RKO (cell line): ENCODE measurements at places on chromosomes 4 and X.

DNA sequence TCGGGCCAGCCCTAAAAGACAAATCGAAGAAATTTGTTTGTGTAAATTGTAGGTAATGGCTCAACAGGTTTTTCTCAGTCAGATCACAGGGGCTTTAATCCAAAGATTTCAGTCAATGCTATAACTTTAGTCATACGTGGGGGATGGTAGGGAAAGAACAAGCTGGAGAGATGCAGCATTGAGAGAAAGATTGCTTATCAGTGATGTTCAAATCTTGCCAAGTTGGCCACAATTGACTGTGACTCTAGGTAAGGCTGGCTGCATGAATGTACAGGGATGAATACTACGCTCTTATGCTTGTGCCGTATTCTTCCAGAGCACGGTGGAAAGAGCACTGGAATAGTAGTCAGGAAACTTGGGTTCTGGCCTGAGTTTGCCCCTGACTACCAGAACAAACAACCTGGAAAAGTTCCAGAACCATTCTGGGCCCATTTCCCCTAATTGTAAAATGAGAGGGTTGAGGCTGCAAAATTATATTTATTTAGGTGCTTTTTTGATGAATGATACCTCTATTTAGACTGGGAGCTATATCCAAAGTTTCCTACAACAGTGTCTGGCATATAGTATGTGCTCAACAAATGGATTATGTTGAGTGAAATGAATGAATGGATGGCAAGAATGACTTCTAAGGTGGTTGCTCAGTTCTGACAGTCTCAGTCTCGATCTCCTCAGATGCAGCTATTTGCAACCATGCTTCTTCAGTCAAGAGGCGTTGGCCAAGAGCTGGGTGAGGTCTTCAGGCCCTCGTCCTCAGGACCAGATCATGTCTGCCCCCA is 44.4 kb downstream of the TSC22D3 start:
- no peak for DNase-seq

DNA sequence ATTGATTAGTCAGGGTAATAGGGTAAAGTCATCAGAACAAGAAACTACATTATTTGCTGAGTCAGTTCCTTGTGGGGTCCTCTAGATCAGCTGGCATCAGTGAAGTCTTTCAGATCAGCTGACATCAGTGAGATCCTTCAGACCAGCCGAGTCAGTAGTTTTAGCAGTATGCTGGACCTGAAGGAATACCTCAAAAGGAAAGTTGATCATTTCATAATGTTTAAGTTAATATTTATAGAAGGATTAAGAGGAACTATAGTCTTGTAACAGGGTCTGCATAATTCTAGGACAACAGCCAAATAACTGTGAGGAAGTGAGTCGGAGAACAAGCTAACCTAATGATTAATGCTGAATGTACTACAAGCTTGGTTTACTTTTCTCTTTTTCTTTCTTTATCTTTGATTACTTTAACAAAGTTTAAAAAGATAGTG is 958 bp upstream of the UGT2B7 start:
- DNase-seq, result peak; percentile 62

- DNase-seq, result no peak
Observed at GRCh38 chr4:107665001-107665400, 55.0 kb downstream of the PAPSS1 start.

- no peak for DNase-seq
Observed at GRCh38 chrX:11664211-11665167, 1.2 kb downstream of the ARHGAP6 start.

- no peak for DNase-seq
Observed at GRCh38 chr4:81594490-81595159, 122.9 kb upstream of the RASGEF1B start.

DNA sequence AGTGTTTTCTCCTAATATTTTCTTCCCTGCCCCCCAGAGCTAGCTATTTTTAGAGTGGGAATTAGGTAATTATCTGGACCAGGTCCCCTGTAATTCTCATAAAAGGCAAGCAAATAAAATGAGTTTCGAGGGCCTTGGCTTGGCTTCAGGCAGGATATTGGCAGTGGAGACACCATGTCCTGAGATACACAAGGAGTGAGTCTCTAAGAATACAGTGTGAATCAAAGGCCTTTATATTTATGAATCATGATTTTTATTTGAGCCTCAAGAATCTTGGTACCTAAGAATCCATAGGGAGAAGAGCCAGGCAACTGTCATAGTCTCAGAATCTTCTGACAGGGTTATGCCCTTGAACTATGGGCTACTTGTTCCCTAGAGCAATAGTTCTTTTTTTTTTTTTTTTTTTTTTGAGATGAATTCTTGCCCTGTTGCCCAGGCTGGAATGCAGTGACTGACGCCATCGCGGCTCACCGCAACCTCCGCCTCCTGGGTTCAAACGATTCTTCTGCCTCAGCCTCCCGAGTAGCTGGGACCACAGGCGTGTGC is 205.4 kb downstream of the LDB2 start:
- DNase-seq, result no peak

GRCh38 chr4:22552812-22553211 is 36.9 kb upstream of the ADGRA3 start:
- DNase-seq, result no peak

- DNase-seq, result no peak
Observed at GRCh38 chr4:168162604-168163003, 70.3 kb downstream of the ANXA10 start.

- DNase-seq, result no peak
Observed at GRCh38 chr4:174794543-174795094, 34.4 kb downstream of the GLRA3 start.

DNA sequence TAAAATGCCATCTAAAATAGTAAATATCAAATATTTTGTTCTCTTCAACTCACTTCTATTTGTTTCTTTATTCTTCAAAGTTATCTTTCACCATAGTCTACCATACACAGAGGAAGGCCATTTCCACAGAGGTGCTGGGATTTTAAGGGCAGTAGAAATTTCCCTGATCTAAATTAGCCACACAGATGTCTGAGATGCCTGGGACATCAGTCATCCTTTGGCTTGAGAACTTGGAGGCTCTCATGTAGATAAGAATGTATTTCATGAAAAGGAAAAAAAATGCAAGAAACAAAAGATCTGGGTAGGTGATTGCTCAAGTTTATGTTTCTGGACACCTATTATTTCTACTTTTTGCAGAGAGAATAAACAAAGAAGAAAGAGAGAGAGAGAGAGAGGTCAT is 1008.2 kb downstream of the NLGN4X start:
- DNase-seq, result no peak

- no peak for DNase-seq
Observed at GRCh38 chr4:3283916-3284315, 8.9 kb upstream of the RGS12 start.

DNA sequence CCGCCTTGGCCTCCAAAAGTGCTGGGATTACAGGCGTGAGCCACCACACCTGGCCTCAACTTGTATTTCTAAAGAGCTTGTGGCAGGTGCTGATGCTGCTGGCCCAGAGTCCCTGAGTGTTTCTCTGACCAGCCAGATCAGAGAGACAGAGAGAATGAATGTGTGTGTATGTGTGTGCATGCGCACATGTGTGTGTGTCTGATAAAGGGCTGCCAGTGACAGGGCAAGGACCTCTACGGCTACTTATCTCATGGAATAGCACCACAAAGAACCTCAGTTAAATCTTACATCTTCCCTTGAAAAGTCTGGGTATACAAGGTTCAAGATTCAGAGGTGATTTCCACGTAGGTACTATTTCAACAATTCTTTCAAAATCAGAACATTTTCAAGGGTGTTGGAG is 86.0 kb downstream of the SCD5 start:
- DNase-seq, result no peak

- no peak for DNase-seq
Observed at GRCh38 chrX:10104958-10105658, 51.7 kb upstream of the CLCN4 start.

- no peak for DNase-seq
Observed at GRCh38 chrX:12936947-12937346, 30.5 kb downstream of the TLR8 start.

GRCh38 chr4:100284129-100284880 is 94.0 kb upstream of the DDIT4L start:
- no peak for DNase-seq

- DNase-seq, result peak; percentile 78
Observed at GRCh38 chr4:61468024-61468720, 268.0 kb downstream of the ADGRL3 start.

DNA sequence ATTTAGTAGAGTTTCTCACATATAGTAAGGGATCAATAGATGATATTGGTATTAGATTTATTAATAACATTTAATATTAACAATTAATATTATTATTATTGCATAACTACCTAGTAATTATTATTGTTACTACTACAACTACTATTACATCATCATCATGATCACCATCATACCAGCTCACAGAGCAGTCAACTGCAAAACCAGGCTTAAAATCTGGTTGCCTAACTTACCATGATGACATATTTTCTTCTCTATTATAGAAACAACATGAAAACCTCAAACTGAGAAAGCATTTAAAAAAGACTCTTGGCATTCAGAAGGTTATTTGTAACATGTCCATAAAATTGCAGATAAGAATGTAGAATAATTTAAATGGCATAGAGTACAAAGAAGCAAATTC is 247.0 kb upstream of the TTC29 start:
- DNase-seq, result no peak

GRCh38 chr4:152735396-152735859 is 44.1 kb downstream of the TIGD4 start:
- peak; percentile 51 for DNase-seq

- no peak for DNase-seq
Observed at GRCh38 chrX:7815166-7815805, 27.7 kb upstream of the VCX start.

DNA sequence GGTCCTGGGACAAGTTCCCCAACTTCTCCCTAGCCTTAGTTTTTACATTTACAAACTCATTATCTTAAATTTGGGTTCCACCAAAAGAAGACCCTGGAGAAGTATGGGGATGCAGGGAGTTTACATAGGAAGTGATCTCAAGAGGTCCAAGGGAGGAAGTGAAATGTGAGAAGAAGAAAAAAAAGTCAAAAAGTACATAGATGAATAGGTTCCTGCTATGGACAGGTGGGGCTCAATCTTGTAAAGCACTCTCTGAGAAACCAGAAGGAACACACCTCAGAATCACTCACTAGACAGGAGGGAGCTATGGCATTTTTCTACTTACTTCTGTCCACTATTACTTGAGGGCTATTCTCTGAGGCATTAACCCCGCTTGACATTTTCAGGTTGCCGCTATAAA is 56.6 kb downstream of the ARHGAP6 start:
- DNase-seq, result no peak

- DNase-seq, result peak; percentile 72
Observed at GRCh38 chr4:77994194-77994721, 62.9 kb upstream of the FRAS1 start.
